Body of pancreas (tissue), 4 donors: ENCODE measurements at places on chromosomes 1 and 21.

DNA sequence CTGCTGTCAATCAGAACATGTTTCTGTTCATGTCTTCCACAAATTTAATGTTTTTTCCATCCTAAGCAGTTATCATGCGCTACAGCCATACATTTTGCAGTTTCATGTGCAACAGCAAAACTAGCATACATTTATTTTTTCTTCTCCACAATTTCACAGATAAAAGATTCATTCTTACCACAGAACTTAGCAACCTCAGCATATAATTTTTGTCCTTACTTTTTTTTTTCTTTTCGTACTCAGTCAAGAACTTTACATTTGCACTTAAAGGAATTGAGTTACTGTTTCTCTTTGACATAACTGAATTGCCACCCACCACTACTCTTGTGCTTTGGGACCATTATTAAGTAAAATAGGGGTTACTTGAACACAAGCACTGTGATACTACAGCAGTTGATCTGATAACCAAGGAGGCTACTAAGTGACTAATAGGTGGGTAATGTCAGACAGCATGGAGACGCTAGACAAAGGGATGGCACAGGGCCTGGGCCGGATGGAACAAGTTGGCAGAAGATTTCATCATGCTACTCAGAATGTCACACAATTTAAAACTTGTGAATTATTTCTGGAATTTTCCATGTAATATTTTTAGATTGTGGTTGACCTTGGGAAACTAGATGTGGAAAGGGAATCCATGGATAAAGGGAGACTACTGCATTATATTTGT is 50.2 kb upstream of the LHX8 start:
- DNase-seq: no peak

DNA sequence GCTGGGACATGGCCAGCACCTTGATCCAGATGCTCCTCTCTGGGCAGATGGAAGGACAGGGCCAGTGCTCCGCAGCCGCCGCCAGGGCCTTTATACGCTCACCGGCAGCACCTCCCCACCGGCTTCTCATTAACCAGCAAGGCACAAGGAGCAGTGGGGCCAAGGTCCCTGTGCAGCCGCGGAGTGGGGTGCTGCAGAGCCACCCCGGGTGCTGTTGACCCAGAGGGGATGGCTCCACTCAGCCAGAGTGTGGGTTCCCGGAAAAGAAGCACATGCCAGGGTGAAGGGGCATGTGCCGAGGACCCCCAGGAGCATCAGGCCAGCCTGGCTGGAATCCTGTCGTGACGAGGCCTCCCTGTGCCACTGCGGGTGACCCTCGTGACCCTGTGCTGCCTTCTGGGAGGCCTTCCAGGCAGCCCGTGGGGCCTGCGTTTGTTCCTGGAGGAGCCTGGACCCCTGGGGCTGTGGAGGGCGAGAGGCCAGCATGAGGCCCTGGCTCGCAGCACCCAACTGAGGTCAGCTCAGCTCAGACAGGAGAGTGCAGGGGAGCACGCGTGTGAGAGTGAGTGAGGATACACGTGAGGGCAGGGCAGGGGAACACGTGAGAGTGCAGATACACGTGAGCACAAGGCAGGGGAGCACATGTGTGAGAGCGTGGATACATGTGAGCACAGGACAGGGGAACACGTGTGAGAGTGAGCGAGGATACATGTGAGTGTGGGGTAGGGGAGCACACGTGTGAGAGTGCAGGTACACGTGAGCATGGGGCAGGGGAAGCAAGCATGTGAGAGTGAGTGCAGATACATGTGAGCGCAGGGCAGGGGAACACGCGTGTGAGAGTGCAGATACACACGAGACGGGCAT is at the start of gene FTCD:
FTCD (minus strand) TSS at position 66 of the 864 bp plus-strand sequence; CDS start at position 10, 56 bp downstream.
- DNase-seq: no peak

DNA sequence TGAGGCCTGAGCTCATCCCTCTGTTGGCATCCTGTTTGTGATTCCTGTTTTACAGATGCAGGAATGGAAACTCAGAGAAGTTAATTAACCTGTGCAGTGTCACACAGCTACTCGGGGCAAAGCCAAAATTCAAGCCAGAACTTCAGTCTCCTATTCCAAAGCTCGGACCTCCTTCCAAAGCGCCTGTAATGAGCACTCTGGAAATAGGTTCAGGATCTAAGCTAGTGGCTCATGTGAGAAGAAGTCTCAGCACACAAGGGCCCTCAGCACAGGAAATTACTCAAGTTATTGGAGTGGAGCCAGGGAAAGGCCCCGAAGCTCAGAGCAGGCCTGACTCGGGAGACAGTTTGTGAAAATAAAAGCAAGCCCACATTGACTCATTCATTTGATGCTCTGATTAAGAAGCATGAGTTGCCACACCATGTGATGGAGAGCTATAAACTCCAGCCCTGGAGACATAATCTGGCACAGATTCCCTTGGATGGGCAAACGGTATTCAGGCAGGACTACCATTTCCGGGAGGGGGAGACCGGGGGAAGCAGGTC is 50.6 kb upstream of the LYST start:
- DNase-seq: peak; percentile 33

- no peak for DNase-seq
Observed at GRCh38 chr1:154589780-154590179, 18.2 kb downstream of the ADAR start.

DNA sequence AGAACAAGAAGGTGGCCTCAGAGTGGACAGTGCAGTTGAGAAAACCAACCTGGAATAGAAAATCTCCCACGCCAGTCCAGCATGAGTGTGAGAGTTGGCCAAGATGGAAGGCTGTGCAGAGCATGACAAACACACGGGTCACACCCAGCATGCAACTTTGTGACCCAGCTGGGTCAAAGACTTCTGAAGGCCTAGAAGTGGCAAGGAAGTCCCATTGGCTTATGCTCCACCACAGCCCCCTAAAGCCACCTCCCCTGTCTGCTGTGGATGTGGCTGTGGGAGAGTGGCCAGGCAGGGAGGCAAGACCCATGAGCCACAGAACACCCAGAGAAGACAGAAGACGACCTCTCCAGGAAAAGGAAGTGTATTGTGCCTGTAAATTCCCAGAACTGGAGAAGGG is 13.6 kb downstream of the BATF3 start:
- no peak for DNase-seq

GRCh38 chr1:59164371-59164770 is 132.5 kb upstream of the FGGY start:
- DNase-seq: no peak

DNA sequence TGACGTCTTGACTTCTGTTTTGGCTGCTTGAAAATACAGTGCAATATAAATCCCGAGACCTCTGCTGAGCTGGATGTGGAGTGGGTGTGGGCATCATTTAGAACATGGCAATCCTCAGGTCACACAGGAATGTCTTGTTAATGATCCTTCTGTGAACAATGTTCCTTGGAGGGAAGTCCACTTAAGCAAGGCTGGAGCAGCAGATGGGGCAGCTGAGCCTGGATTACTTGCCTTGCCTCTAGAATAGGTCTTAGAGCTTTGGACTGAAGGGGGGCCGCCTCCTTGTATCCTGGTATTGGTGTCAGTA is 926 bp upstream of the SCMH1 start:
- no peak for DNase-seq
